SW480 (cell line): ENCODE measurements at places on chromosomes 3 and 15.

GRCh38 chr3:24259901-24260512 is 234.6 kb downstream of the THRB start:
- DNase-seq, result no peak

- DNase-seq, result no peak
Measured at GRCh38 chr3:12974819-12975218, 98.4 kb downstream of the IQSEC1 start.

DNA sequence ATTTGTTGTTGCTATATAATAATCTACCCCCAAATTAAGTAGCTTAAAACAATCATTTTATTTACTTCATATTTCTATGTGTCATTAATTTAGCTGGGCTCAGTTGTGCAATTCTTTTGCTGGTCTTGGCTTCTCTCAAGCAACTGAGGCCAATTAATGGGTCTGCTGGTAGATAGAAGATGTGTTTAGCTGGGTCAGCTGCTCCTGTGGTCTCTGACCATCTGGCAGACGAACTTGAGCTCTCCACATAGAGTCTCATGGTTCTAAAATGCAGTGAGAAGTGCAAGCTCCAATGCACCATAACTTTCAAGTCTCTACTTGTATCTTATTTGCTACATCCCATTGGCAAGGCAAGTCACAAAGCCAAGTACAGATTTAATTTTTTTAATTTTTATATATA is 515.6 kb downstream of the ZIC1 start:
- no peak for DNase-seq

GRCh38 chr15:100220058-100220768 is 121.6 kb downstream of the ADAMTS17 start:
- no peak for DNase-seq

- no peak for DNase-seq
Measured at GRCh38 chr3:174413062-174413912, 445.8 kb upstream of the NAALADL2 start.

GRCh38 chr15:49876401-49877038 is 242.5 kb downstream of the ATP8B4 start:
- DNase-seq, result no peak

DNA sequence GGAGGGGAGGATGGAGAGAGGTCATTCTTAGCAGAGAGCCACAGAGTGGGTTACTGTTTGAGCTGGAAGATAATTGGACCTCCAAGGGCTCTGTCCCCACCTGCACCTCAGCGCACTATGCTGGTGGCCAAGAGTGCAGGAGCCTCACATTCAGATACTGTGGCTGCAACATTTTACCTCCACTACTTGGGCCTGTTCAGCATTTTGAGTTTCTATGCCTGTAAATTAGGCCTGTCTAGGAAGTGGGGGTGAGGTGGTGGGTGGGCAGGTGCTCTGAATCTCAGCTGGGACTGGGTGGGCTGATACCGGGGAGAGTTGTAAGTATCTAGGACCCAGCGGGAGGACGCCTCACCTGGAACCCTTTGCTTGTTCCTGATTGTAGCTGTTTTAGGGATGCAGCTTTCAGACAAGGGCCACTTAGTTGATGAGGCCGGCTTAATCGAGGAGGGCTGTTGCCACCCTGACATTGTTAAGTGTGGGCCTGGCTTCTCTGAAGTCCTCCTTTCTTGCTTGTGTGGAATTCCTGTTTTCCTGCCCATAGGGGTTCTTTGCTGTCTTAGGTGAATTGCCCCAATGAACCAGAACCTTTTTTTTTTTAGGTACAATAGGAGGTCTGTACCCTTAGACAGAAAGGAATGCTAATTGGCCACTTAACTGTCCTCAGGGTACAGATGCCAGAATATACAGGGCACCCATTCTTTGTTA is 83.8 kb downstream of the SMAD3 start:
- no peak for DNase-seq

DNA sequence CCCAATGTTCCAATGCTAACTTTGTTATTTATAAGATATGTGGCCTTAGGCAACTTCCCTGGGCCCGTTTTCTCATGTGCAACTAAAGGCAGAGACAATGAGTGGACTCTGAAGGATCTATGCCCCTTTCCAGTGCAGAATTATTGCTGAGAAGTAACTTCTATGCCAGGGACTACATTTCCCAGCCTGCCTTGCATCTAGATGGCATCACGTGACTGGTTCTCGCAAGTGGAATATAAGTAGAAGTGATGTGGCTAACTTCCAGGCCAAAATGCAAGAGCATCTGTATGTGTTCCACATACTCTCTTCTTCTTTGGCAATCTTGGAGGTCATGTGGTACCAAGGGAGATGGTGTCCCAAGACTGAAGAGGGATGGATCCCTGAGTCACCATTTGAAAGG is 674.4 kb downstream of the NTRK3 start:
- no peak for DNase-seq

GRCh38 chr15:50117431-50118027 is 1.5 kb downstream of the ATP8B4 start:
- DNase-seq, result no peak

GRCh38 chr3:122497425-122497824 is 17.3 kb downstream of the KPNA1 start:
- peak; percentile 81 for DNase-seq

GRCh38 chr3:142676151-142676550 is 47.7 kb upstream of the TRPC1 start:
- no peak for DNase-seq

- DNase-seq, result no peak
Measured at GRCh38 chr3:13068269-13069010, 4.8 kb downstream of the IQSEC1 start.

GRCh38 chr3:73504239-73504638 is 120.5 kb downstream of the PDZRN3 start:
- no peak for DNase-seq

- no peak for DNase-seq
Measured at GRCh38 chr3:127706785-127707351, 34.1 kb downstream of the ABTB1 start.

DNA sequence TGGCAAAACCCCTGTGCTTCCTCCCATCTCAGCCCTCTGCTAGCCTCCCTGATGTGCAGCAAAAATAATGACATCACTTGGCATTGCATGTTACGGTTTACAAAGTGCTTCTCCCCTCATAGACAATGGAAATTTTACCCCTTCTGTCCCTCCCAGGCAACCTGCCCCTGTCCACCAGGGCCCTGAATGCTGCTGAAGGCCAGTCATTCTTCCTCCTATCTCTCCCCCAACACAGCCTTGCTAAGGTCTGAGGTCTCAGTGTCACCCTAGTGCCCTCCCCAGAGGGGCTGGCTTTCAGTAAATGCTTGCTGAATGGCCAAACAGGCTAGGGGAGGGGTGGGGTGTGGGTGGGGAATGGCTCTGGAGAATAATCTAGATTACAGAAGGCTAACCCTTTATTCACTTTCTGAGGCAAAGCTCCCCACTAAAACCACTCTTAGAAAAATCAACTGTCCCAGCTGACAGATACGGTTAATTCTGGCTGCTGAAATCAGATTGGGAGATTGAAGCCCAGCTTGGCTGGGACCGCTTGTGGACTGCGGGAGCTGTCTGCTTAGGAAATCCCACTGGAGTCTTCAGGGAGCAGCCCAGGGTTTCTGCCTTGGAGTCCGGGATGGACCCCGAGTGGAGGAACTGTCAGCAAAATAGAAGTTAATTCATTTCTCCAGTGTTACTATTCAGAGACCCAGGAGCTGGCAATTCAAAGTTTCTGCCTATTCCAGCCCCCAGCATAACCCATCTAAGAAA is 22.9 kb downstream of the ANP32A start:
- no peak for DNase-seq

DNA sequence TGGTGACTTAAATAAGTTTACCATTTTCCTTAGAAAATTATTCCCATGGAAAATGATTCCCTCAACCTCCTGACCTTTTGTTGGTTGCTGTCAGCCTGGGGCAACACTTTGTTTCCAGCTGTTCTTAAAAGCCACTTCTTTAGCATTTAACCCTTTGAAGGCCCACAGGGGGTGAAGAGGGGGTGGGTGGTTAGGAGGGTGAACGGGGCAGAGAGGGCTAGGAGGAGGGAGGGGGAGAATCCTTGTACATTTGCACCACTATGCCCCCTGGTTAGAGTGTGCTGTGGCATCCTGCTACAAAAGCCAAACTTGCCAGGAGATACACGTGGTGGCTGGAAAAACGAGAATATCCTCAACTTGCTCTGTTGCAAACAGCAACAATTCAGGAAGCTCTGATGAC is 273.2 kb upstream of the RGMA start:
- no peak for DNase-seq

DNA sequence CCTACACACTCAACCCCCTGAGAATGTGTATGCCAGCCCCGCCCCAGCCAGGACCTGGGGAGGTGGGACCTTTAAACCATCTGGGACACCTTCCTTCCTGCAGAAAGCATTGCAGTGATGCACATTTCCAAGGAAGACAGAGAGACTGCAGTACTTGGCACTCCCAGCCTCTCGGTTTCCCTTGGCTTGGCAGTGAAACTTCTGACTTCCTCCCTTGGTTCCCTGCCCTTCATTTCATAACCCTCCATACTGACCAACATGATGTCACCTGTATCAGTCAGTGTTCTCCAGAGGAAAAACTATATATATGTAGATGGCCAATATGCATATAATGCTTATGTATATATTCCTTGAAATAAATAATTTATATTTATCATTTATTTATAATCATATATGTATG is 103.2 kb downstream of the SST start:
- DNase-seq, result no peak

- no peak for DNase-seq
Measured at GRCh38 chr3:55658690-55659562, 171.8 kb upstream of the WNT5A start.

- DNase-seq, result no peak
Measured at GRCh38 chr3:9390265-9390888, 7.0 kb upstream of the SETD5 start.

DNA sequence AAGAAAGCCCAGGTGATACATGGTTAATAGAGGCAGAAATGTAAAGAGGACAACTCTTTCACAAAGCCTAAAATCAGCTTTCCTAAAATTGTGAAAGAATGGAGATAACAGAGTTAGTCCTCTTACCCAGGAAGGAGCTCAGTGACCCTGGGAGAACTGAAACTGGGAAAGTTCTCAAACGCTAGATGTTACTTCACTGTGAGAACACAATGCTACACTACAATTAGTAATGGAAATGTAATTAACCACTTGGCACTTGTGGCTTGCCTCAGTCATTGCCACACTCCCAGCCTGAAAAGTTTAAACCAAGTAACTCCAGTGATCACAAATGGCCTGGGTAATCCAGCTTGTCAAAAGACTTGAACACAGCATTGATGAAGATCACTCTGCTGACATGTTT is 102.7 kb upstream of the FGF7 start:
- no peak for DNase-seq

DNA sequence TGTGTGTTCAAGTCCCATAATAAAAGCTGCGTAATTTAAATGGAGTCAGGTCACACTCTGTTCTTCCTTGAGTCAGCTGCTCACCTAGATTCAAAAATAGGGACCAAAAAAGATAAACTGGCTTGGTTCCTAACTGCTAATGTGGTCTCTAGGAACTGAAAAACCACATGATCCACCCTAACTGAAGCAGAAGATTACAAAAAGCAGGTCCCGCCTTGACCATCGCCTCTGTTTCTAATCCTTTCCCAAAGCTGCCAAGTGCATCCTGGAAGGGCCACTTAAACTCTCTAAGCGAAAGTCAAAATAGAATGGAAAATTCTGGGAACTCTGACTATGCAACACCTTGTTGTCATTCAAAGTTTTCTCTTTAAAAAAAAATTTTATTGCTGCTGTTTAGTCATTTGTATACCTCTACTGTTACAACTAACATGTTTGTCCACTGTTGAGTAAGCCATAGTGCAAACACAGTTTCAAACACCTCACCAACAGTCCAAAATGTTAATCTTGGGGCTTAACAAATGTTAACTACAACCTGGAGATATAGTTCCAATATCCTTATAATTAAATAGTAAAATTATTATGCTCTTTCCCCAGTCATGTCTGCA is 88.9 kb upstream of the THBS1 start:
- DNase-seq, result no peak

DNA sequence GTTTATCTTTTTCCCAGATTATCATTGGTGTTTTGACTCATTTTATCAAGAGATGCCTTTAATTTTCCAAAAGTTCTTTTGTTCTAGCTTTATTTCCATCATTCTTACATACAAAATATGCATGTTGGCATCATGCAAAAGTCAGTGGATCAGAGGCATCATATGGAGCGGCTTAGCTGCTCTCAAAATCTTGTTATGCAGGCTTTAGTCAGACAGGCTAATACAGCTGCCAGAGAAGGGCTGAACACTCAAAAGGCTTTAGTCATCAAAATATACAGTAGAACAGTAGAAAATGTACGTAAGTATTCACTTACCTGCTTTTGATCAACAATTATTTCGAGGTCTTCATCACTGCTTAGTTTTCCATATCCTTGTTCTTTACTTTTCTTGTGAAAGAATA is 65.5 kb downstream of the PEX5L start:
- DNase-seq, result no peak

DNA sequence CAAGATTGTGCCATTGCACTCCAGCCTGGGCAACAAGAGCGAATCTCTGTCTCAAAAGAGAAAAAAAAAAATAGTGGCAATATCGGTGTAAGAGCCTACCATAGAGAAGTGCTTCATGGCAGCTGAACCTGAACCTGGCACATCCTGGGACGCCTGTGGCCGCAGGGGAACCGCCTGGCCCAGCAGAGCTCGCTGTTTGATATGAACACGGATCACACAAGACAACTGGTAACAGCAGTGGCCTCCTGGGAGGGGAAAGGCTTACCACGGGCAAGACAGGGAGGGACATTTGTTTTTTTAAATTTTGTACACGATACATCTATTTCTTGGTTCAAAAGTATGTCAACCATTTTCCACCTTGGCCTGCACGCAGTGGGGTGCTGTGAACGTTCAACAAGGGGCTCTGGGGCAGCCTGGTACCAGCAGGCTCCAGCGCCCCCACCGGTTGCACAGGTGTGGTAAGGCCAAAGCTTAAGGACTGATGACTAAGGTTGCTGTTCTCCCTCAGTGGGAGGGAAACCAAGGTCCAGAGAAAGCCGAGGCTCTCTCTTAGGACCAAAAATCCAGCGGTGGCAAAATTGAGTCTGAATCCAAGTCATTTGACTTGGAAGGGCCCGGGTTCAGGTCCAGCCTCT is 21.7 kb upstream of the EPHB3 start:
- no peak for DNase-seq

DNA sequence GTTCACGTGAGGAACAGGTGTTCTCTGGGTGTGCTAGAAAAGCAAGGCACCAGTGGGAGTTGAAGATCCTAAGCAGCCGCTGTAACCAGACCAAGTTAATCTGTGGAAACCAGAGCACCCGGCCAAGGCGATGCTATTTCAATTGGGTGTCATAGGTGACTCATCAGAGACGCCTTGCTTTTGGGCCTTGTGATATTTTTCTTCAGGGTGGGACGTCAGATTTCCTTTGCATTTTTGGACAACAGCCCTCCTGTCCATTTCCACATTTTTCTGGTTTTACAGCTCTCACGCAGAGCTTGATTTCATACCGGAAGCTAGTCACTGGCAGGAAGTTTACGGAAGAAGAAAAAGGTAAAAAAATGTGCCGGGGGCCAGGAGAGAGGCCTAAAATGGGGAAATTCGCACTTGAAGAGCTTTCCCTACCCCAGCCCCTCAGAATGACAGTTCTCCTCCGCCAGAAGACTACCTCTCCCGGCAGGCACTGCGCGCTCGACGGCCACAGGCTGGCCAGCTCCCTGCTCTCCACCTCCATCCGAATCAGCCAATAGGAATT is 471 bp upstream of the KBTBD8 start:
- no peak for DNase-seq

- no peak for DNase-seq
Measured at GRCh38 chr3:149535333-149535685, 60.8 kb downstream of the TM4SF4 start.
